ENCODE measurements at places on chromosomes 12 and 14. TPM values are rescaled to one million over a fixed set of nuclear protein-coding genes. Genes with fewer than 3 reads are reported as not detected.

Gene CD27
- total RNA-seq: 4.2 TPM

Gene CYP46A1
- 0.04 TPM for total RNA-seq

Gene GPR68
- 4.0 TPM for total RNA-seq

Gene IL26
- not detected for total RNA-seq

Gene LUM
- total RNA-seq: 19.5 TPM

DNA sequence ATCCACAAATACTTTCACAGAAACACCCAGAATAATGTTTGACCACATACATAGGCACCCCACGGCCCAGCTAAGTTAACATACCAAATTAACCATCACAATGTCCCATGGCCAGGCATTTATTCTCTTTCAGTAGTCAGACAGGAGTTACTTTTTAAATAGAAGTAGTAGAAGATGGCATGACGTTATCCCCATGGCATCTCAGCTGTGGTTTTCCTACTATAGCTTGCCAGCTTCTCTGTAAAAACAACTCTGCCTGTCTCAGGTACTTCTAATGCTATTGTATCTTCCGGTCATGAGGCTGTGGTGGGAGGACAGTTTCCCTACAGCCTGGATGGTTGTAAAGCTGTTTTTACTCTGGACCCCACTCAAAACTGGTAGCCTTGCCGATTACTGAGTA lies 19.3 kb downstream of the CTSG start:
- no peaks in the 10 kb centered on the region for H3K27me3 ChIP-seq
- no peaks in the 10 kb centered on the region for H3K36me3 ChIP-seq
- H3K27ac ChIP-seq: no peak overlapping the region
- no peaks in the 10 kb centered on the region for H3K4me1 ChIP-seq

GRCh38 chr14:39229222-39229543 lies 4.5 kb upstream of the MIA2 start:
- H3K4me3 ChIP-seq: no peak overlapping the region
- DNase-seq: no peak
- H3K4me1 ChIP-seq: no peaks in the 10 kb centered on the region
- no peak overlapping the region for H3K27ac ChIP-seq
- no peaks in the 10 kb centered on the region for H3K27me3 ChIP-seq

DNA sequence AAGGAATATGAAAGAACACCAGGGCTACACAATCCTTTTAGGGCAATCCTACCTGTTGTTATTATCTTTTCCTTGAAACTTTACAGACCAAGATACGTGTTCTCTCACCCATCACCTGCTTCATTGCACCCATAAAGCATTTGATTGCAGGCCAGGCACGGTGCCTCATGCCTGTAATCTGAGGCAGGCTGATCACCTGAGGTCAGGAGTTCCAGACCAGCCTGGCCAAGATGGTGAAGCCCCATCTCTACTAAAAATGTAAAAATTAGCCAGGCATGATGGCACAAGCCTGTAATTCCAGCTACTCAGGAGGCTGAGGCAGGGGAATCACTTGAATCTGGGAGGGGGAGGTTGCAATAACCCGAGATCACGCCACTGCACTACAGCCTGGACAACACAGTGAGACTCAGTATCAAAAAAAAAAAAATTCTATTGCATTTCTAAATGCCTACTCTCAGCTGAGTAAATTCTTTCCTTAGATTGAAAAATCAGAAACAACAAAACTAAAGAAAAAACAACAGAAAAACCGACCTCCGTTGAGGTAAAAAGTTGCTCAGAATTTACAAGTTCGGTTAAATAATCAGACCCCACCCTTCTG lies 183.7 kb upstream of the TMEM132C start:
- no peak for DNase-seq
- H3K27ac ChIP-seq: no peak overlapping the region
- no peak overlapping the region for H3K4me3 ChIP-seq
- H3K27me3 ChIP-seq: no peaks in the 10 kb centered on the region
- no peaks in the 10 kb centered on the region for H3K36me3 ChIP-seq

- no peaks in the 10 kb centered on the region for H3K27me3 ChIP-seq
- no peak overlapping the region for H3K27ac ChIP-seq
- no peak overlapping the region for H3K4me3 ChIP-seq
- DNase-seq: no peak
Measured at GRCh38 chr14:58899317-58899713, 261.6 kb downstream of the DACT1 start.

GRCh38 chr14:20998674-20999366 lies at the start of gene SLC39A2:
TSS of gene SLC39A2 (plus strand) at chr14:20999293. CDS start at chr14:20999447, 154 bp downstream.
- H3K36me3 ChIP-seq: peaks cover 32% of the 10 kb centered on the region
- DNase-seq: no peak
- peak within 1 kb of the TSS; percentile 83 for H3K27ac ChIP-seq
- H3K27me3 ChIP-seq: no peaks in the 10 kb centered on the region
- H3K4me3 ChIP-seq: peak within 1 kb of the TSS; percentile 33
- H3K4me1 ChIP-seq: peaks cover 9% of the 10 kb centered on the region

DNA sequence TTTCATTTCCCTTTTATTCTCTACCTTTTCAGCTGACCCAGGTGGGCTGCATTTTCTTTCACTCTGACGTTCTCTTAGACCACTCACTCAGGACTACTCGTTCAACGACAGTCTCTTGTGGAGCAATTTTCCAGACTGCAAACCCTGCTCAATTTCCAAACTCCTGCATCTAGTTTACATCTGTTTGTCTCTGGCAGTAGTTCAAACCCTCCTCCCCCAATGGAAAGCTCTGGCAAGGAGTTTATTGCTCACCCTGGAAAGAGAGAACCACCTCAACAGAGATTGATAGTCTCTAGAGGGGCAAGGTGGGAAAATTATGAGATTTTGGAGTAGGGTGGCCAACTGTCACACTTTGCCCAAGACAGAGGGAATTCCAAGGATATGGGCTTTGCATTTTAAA lies 130.2 kb downstream of the TSHR start:
- no peaks in the 10 kb centered on the region for H3K36me3 ChIP-seq
- no peak overlapping the region for H3K27ac ChIP-seq
- no peak overlapping the region for H3K4me3 ChIP-seq
- DNase-seq: no peak
- H3K27me3 ChIP-seq: no peaks in the 10 kb centered on the region
- no peaks in the 10 kb centered on the region for H3K4me1 ChIP-seq

DNA sequence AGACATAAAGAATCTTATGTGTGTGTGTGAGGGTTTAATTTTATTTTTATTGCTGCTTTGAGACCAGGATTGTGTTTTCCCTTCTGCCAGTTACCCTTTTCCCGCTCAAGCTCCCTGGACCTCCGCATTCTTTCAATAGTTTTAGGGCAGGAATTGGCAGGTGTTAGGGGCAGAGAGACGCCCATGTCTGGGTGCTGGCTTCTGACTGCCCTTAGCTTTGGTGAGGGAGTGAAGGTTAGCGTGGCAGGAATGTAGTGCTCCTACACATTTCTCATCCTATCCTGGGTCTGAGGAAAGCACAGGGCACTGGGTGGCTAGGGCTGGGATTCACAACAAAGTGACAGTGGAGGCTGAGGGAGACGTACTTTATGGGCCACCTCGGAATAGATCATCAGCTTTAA lies 428.1 kb downstream of the ZFP36L1 start:
- no peaks in the 10 kb centered on the region for H3K36me3 ChIP-seq
- DNase-seq: no peak
- H3K4me1 ChIP-seq: peaks cover 3% of the 10 kb centered on the region
- H3K27me3 ChIP-seq: no peaks in the 10 kb centered on the region
- H3K4me3 ChIP-seq: no peak overlapping the region

DNA sequence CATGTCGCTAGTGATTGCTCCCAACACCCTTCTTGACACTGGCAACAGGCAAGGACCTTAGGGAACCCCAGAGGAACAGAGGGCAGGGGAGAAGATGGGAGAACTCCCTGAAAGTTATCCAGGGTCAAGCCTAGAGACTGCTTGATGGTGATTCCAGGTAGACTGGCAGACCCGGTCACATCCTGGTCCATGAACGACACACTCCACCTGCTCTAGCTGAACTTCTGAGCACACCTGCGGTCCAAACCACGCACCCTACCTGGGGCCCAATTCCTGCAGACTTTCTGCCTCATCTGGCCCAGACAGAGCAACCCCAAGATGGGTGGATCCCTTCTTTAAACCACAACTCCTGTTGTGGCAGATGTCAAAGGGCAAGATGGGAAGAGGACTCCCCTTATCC lies 34.2 kb downstream of the NCKAP5L start:
- DNase-seq: no peak
- no peak overlapping the region for H3K27ac ChIP-seq
- peaks cover 9% of the 10 kb centered on the region for H3K36me3 ChIP-seq
- no peak overlapping the region for H3K4me3 ChIP-seq
- no peaks in the 10 kb centered on the region for H3K27me3 ChIP-seq
- no peaks in the 10 kb centered on the region for H3K4me1 ChIP-seq

- no peak for DNase-seq
- no peaks in the 10 kb centered on the region for H3K36me3 ChIP-seq
- no peaks in the 10 kb centered on the region for H3K4me1 ChIP-seq
- H3K27me3 ChIP-seq: peaks cover 4% of the 10 kb centered on the region
Measured at GRCh38 chr12:104951759-104952509, 6.2 kb downstream of the SLC41A2 start.

GRCh38 chr12:6708960-6709394 lies 8.4 kb upstream of the PIANP start:
- no peak for DNase-seq
- no peak overlapping the region for H3K27ac ChIP-seq
- no peaks in the 10 kb centered on the region for H3K27me3 ChIP-seq
- H3K4me3 ChIP-seq: no peak overlapping the region

GRCh38 chr12:112806721-112807120 lies 15.2 kb downstream of the RPH3A start:
- H3K27me3 ChIP-seq: no peaks in the 10 kb centered on the region
- no peaks in the 10 kb centered on the region for H3K4me1 ChIP-seq
- no peak overlapping the region for H3K27ac ChIP-seq
- no peak for DNase-seq
- H3K4me3 ChIP-seq: no peak overlapping the region
